ENCODE measurements at places on chromosomes 4 and X.

GRCh38 chrX:30733852-30734660, 80.8 kb downstream of the GK start:
- no peak for DNase-seq

GRCh38 chr4:169160825-169161224, 109.9 kb downstream of the SH3RF1 start:
- DNase-seq: no peak

- no peak for DNase-seq
These were observed 28.8 kb upstream of the CFAP47 start for GRCh38 chrX:35890699-35891098.

- DNase-seq: no peak
These were observed 249.2 kb upstream of the RPS6KA3 start for GRCh38 chrX:20515841-20516461.

DNA sequence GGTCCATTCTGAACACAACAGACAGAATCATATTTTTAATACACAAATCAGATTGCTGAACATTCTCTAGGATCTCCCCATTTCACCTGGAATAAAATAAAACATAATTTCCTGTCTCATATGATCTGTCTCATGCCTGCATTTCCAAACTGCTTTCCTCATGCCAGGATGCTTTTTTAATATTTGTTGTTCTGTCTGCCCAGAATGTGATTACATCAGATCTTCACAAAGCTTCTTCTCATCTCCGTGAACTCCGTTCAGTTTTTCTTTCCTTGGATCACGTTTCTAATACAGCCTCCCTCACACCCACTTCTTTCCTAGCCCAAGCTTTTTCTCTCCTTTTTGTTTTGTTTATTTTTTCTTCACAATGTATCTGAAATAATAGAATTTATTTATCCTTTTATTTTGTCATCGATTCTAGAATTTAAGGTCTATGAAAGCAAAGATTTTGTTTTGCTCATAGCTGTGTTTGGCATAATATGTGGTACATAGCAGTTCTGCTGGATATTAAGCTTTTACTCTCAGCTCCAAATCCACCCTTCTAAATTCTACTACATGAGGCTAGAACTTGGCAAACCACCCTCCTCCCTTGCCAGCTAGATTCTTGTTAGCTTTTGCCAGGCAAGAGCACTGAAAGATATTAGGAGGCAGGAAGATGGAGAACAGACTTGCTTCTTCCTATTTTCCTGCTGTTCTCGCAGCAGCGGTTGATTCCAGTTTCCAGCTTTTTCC, 165.5 kb upstream of the SLIT2 start:
- no peak for DNase-seq

DNA sequence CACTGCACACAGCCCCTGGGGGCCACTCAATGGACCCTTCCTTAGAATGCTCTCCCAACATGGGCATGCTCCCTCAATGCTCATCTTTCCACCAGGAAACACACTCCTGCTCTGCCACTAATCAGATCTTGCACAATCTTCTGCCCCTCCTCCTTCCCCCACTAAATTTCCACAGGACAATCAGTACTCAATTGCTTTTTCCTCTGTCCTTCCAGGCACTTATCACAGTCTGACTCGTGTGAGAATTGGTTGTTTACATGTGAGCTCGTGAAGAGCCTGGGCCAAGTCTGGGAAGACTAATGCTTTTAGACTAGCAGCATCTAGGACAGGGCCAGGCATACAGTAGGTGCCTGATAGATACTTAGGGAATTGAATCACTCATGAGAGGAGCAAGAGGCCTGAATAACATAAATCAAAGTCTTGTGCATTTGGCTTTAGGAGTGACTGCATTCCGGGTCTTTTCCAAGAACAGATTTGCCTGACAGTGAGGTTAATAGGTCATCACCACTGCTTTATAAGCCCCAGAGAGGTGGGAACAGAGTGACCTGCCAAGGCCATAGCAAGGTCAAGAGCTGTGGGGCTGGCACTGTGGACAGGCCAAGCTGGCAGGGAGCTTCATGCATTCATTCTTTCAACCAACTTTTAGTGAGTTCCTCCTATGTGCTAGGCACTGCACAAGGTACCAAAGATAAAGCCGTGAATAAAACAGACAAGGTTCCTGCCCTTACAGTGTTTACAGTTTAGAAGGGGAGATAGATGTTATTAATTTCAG, 55.0 kb downstream of the PRPS1 start:
- no peak for DNase-seq

GRCh38 chr4:127574643-127575042, 58.1 kb upstream of the INTU start:
- DNase-seq: no peak

All from anterior cingulate cortex (tissue), 58 donors.